ENCODE measurements at places on chromosomes 1 and 21. TPM values are rescaled to one million over a fixed set of nuclear protein-coding genes. Genes with fewer than 3 reads are reported as not detected.

DNA sequence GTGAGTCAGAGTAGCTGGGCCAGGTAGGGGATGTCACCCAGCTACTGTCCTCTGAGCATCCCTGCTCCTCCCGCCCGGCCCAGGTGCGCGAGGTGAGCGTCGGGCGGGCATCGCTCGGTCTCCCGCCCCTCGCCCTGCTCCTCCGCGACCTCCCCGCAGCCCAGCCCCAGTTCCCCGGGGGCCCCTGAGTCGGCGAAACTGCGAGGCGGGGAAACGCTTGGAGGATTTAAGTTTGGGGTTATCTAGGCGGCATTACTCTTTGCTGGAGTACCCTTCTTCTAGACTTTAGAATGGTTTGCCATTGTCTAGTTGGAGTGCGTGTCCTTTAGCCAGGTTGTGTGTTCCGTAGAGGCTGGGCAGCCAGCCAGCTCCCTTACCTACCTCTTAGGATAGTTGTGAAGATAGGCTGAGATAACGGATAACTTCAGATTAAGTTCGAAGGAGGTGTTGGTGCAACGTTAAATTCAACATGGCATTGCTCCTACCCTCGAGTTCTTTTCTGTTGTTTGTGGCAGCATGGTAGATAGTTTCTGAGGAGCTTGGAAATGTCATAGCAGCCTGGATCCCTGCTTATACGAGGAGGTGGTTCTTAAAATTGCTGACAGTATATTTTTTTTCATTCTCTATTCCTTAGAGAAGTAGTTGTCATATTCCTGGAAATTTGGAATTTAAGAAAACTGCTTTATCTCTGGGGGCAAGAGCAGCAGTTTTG is 697 bp downstream of the AGO3 start:
- peaks cover 4% of the 10 kb centered on the region for H3K4me1 ChIP-seq
- DNase-seq = no peak
- no peaks in the 10 kb centered on the region for H3K36me3 ChIP-seq

DNA sequence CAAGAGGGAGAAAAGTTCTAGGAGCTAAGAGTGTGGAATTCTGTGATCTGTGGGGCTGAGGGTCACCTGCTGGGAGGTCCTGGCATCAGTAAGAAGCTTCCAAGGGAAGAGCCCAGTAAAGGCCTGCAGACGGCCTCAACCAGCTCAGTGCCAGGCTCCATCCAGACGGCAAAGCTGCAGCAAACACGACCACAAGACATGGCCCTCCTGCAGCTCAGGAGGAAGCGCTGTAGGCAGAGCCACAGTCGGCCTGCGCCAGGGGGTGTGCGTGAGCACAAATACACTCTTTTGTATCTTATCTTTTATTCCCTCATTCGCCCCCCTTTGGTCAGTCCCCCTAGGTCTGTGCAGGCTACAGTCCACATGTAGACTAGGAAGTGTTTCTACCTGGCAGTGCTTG is 13.4 kb downstream of the C1orf174 start:
- no peaks in the 10 kb centered on the region for H3K27me3 ChIP-seq
- no peak overlapping the region for H3K4me3 ChIP-seq
- no peak overlapping the region for H3K27ac ChIP-seq
- DNase-seq = no peak

- DNase-seq = no peak
- H3K36me3 ChIP-seq = peaks cover 97% of the 10 kb centered on the region
- no peak overlapping the region for H3K4me3 ChIP-seq
- no peak overlapping the region for H3K27ac ChIP-seq
- H3K27me3 ChIP-seq = no peaks in the 10 kb centered on the region
Measured at GRCh38 chr1:41005876-41006275, 15.6 kb downstream of the SLFNL1 start.

The INAVA gene
- total RNA-seq = 46.8 TPM

- H3K4me1 ChIP-seq = no peaks in the 10 kb centered on the region
- no peak for DNase-seq
- no peak overlapping the region for H3K27ac ChIP-seq
- no peaks in the 10 kb centered on the region for H3K36me3 ChIP-seq
- no peak overlapping the region for H3K4me3 ChIP-seq
Measured at GRCh38 chr1:162385280-162385623, 3.7 kb downstream of the C1orf226 start.

DNA sequence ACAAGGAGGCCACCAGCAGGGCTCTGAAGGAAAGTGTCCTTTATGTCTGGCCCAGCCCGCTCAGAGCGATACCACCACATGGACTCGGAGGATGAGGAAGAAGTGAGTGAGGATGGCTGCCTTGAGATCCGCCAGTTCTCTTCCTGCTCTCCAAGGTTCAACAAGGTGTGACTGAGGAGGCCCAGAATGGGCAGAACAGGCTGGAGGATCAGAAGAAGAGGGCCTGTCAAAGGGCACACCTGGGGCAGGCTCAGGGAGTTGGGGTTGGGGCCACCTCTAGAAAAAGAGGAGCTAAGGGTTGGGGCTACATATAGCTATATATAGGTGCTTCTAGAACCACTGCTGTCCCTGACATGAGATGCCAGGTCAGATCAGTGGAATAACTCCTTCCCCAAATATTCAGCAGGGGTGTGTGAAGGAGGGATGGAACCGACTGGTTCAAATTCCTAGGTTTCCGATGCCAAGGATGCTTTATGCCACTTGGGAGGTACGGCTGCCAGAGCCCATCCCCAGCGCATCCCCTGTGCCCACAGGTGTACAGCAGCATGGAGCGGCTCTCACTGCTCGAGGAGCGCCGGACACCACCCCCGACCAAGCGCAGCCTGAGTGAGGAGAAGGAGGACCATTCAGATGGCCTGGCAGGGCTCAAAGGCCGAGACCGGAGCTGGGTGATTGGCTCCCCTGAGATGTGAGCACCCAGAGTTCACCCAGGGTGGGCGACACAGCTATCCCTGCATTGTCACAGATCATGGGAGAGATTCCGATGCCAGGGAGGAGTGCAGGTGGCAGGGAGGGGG is 102.2 kb downstream of the PIK3R3 start:
- no peaks in the 10 kb centered on the region for H3K4me1 ChIP-seq
- no peaks in the 10 kb centered on the region for H3K27me3 ChIP-seq
- no peak overlapping the region for H3K27ac ChIP-seq
- H3K4me3 ChIP-seq = no peak overlapping the region
- DNase-seq = no peak

DNA sequence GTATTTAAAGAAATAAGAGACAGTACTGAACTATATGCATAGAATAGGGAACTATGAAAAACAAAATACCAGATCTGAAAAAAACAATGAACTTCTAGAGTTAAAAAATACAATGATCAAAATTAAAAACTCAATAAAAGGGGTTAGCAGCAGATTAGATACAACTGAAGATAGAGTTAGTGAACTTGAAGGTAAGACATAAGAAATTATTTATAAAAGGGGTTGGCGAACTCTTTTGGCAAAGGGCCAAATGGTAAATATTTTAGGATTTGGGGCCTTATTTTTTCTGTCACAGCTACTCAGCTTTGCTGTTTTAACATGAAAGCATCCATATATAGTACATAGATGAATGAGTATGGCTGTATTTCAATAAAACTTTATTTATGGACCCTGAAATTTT is 111.4 kb downstream of the ST3GAL3 start:
- no peak overlapping the region for H3K27ac ChIP-seq
- no peaks in the 10 kb centered on the region for H3K27me3 ChIP-seq
- no peaks in the 10 kb centered on the region for H3K4me1 ChIP-seq
- DNase-seq = no peak

GRCh38 chr1:29460694-29461093 is 224.4 kb downstream of the PTPRU start:
- H3K36me3 ChIP-seq = no peaks in the 10 kb centered on the region
- H3K4me3 ChIP-seq = no peak overlapping the region
- no peaks in the 10 kb centered on the region for H3K4me1 ChIP-seq
- DNase-seq = no peak
- no peak overlapping the region for H3K27ac ChIP-seq
- H3K27me3 ChIP-seq = no peaks in the 10 kb centered on the region

DNA sequence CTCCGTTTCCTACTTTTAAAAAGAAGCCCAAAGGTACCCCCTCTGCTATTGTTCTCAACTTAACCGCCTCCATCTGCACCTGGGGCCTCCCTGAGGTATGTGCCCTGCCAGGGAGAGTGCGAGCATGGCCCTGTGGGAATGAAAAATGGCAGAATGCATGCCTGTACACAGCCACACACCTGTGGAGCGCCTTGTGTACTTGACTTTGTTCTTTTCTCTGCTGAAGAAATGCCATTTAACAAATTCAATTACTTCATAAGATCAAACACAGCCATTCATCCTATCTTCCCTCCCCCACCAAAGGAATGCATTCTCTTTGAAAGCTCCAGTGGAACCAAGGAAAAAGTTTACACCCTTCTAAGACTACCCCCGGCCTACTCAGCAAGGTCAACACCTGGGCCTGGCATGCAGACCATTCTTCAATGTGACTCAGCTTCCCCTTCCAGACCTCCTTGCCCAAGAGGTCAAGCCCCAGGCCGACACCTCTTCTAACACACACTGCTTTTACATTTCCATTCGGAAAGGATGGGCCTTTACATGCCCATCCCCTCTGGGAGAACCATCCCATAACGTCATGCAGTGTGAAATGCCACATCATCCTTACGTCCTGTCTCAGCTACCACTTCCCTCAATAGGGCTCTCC is 123.7 kb downstream of the SMYD2 start:
- no peak overlapping the region for H3K27ac ChIP-seq
- H3K27me3 ChIP-seq = no peaks in the 10 kb centered on the region

The GJA9 gene
- total RNA-seq = not detected

The KRTAP13-2 gene
- total RNA-seq = not detected

DNA sequence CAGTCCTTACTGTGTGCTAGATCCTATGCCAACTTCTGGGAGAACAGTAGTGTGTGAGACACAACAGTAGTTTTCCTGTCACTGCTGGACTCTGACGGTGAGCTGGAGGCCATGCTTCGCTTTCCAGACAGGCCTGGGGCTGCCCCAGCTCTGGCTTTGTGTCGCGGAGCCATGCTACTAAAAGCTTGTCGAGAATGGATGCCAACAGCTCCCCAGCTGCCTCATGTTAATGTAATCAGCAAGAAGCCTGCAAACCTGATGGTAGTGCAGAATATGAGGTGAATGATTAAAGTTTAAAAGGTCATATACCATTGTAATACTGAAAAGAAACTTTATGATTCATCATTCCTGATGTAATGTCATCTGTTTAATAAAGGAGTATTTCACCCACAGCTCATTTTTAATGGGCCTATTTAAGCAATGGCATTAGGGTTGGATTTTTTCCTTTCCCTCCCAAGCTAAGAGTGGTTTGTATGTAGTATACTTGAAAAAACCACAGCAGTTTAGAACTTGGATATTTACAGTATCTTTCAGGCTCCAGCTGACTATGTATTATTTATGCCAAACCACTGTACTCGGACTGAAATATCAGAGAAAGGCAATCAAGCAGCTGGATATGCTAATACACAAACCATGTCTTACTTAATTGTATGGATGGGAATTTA is 343.0 kb downstream of the NUF2 start:
- H3K4me1 ChIP-seq = peaks cover 3% of the 10 kb centered on the region
- no peaks in the 10 kb centered on the region for H3K27me3 ChIP-seq
- DNase-seq = no peak
- no peak overlapping the region for H3K27ac ChIP-seq
- H3K4me3 ChIP-seq = no peak overlapping the region

DNA sequence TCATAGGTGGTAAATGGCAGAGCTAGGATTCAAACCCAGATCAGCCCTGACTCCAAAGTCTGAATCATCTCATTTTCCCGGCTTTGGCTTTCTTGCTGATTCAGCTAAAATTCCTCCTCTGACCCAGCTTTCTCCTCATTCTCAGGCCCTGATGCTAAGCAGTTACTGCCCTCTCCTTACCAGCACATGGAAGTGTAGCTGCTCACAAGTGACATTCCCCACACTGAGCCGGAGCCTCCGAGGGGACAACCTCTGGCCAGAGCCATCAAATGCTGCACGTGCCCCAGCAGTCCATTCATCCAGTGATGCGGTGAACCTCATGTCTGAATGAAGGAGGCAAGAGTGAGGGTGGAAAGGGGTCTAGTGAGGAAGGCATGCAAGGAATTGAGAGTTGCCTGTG is 11.1 kb downstream of the ITGA10 start:
- H3K27ac ChIP-seq = no peak overlapping the region
- no peak overlapping the region for H3K4me3 ChIP-seq
- no peaks in the 10 kb centered on the region for H3K36me3 ChIP-seq
- H3K4me1 ChIP-seq = no peaks in the 10 kb centered on the region
- H3K27me3 ChIP-seq = no peaks in the 10 kb centered on the region
- no peak for DNase-seq

GRCh38 chr1:183230413-183230812 is 44.3 kb downstream of the LAMC2 start:
- no peaks in the 10 kb centered on the region for H3K36me3 ChIP-seq
- DNase-seq = no peak
- no peaks in the 10 kb centered on the region for H3K27me3 ChIP-seq
- H3K4me1 ChIP-seq = peaks cover 16% of the 10 kb centered on the region
- no peak overlapping the region for H3K27ac ChIP-seq
- H3K4me3 ChIP-seq = no peak overlapping the region

DNA sequence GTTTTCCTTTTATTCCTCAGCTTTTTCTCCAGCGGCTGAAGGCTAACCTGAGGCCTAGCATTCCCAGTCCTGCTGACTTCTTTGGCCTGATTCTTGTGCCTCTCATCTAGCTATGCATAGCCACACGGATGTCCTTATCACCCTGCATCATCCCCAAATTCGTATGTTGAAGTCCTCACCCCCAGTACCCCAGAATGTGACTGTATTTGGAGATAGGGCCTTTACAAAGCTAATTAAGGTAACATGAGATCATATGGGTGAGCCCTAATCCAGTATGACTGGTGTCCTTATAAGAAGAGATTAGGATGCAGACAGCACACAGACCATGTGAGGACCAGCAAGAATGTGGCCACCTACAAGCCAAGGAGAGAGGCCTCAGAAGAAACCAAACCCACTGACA is 44.6 kb downstream of the CDCP2 start:
- no peak overlapping the region for H3K27ac ChIP-seq
- no peaks in the 10 kb centered on the region for H3K36me3 ChIP-seq
- no peaks in the 10 kb centered on the region for H3K4me1 ChIP-seq
- H3K27me3 ChIP-seq = no peaks in the 10 kb centered on the region
- DNase-seq = no peak
- no peak overlapping the region for H3K4me3 ChIP-seq

- peaks cover 13% of the 10 kb centered on the region for H3K4me1 ChIP-seq
- no peak for DNase-seq
- H3K27me3 ChIP-seq = 0 out of 2 replicates have a peak, but pooled peaks cover under 1% of the 10 kb centered on the region
- no peak overlapping the region for H3K27ac ChIP-seq
- H3K36me3 ChIP-seq = no peaks in the 10 kb centered on the region
Measured at GRCh38 chr1:160166166-160166868, 14.9 kb downstream of the ATP1A4 start.

DNA sequence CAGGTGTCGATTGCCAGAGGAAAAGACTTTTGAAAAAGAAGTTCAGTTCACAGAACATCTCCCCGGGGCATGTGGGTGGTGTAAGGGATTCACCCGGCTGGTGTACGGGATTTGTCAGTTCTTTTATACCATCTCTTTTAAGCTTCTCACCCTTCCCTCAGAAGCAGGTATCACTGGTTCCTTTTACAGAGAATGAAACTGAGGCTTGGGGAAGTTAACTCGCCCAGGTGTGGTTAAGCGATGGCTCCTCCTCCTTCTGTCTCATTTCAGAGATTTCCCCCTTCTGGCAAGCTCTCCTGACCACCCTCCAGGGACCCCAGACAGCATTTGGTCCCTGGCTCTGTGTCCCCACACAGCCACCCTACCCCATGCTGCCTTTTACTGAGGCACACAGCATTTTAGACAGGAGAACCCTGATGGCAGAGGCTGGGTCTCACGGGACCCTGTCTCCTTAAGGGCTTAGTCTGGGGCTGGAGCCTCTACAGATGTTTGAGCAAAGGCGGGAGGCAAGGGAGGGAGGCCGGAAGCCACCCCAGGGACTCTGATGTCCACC is 2.8 kb upstream of the ECE1 start:
- H3K27me3 ChIP-seq = no peaks in the 10 kb centered on the region
- H3K36me3 ChIP-seq = no peaks in the 10 kb centered on the region
- H3K4me1 ChIP-seq = peaks cover 12% of the 10 kb centered on the region
- no peak overlapping the region for H3K27ac ChIP-seq
- no peak overlapping the region for H3K4me3 ChIP-seq
